NCI-H226 (cell line): ENCODE measurements at places on chromosomes 16 and 17.

DNA sequence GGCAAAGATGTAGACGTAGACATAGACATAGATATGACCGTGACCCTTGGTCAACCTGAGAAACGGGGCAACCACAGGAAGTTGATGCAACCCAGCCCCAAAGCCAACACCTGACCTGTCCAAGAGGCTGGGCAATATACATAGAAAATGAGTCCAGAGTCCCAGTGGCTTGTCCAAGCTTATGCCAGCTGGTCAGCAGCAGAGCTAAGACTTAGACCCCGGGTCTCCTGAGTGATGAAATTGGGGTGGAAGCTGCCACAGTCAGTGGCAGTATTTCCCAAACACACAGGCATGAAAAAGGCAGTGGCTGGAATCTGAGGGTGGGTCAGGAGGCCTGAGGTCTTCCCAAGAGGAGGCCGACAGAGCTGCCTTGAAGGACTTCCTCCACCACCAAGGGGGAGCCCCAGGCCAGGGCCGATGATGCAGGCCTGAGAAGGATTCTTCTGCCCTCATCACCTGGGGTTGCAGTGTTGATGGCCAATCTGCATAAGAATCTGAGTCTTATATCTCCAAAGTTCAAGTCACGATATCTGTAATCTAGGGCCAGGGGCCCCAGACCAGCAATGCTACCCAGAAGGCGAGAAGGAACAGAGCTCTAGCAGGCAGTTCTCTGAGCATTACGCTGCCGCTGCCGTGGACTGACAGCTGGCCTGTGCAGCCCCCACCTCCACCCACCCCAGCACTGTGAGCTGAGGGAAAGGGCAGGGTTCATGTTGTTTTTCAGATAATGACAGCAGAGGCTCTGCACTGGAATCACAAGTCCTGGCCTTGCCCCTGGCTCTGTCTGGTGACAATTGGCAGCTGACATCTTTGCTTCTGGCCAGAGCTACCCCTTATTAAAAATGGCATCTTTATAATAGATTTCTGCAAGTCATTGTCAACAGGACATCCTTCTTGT is 72.7 kb downstream of the GNAO1 start:
- no peak for DNase-seq

DNA sequence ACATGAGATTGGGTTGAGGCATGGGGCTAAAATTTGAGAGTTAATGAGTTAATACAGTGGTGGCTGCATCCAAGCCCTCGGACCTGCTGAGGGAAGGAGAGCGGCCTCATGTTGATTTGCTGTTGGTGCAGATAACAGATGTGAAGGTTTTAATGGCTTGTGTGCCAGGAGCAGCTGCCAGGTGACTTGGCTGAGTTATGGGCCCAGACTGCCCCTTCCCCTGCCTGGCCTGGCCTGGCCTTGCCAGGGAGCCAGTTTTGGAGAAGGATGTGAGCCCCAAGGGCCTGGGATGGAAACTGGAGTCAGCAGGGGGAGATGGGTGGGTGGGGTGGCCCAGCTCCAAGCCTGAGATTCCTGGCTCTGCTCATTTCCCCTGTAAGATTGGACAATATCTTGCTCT is 230.1 kb downstream of the CBLN1 start:
- no peak for DNase-seq

- DNase-seq: no peak
These were observed 68.6 kb upstream of the MRTFB start for GRCh38 chr16:14002416-14002990.

- DNase-seq: no peak
These were observed 52.8 kb downstream of the SDK2 start for GRCh38 chr17:73591296-73592078.

GRCh38 chr17:81428948-81429774 is 33.9 kb downstream of the BAHCC1 start:
- DNase-seq: peak; percentile 73

DNA sequence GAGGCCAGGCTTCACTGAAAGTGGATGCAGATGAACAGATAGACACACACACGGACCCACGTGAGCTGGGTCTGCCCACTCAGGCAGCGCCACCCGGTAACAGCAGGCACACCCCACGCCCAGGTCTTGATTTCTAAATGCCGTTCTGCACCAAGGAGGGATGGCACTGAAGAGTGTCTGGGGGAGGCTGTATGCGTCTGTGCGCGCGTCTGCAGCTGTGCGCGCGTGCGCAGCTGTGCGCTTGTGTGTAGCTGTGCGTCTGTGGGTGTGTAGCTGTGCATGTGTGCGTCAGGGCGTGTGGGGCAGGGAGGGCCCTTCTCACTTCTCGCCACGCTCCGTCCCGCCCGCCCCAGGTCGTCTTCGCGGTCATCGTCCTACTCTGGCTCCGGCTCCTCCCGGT is 15.5 kb upstream of the IL17C start:
- no peak for DNase-seq

DNA sequence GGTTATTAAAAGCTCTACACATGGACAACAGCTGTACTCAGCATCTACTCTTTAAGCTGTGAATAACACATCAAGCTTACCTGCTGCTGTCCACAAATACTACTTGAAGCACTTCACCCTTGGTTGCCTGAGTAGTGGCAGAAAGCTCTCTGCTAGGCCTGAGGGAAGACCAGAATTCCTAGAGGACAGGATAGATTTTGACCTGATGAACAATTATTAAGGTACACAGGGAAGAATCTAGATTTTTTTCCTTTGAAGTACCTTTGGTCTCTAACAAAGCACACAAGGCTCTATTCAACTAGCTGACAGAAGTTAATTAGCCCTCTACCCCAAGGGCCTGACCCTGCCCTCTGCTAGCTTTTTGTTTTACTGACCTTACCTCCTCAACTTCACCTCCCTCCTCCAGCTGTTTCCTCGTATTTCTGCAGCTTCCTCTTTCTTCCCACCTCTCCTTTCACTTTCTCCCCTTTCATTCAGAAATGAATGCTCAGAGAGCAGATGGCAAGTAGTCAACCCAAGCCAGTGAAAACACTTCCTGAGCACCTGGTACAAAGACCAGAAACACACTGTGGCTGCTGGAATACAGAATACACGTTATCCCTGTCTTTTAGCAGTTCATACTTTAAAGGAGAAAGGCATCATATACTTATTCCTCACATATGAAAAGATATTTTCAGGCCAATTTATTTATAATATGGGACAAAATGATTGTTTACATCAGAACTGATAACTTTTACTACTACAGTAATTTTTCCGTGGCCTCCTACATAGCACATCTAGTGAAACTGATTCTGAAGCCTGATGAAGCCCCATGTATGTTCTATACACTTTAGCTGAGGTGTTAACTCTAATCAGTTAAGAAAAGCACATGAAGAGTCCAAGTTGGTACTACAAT is 5.7 kb upstream of the VEZF1 start:
- no peak for DNase-seq

GRCh38 chr17:72439893-72440502 is 319.2 kb downstream of the SOX9 start:
- DNase-seq: no peak

- DNase-seq: no peak
These were observed 6.0 kb upstream of the ARL5C start for GRCh38 chr17:39171933-39172332.

DNA sequence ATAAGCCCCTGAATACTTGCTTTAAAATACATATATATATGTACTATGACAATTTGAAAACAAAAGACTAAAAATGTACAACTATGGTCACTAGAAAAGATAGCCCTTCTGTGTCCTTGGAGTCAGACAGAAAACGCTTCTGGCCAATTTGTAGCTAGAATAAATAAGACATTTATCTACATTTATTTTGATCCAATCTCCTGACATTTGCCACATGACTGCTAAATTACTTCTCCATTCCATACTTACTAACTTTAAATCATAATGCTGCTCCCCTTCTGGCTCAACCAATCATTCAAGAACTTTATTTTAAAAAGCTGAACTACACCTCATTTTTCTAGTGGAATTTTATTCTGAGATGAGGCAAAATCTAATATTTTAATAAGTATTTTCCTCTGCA is 65.8 kb downstream of the CYTH1 start:
- no peak for DNase-seq

DNA sequence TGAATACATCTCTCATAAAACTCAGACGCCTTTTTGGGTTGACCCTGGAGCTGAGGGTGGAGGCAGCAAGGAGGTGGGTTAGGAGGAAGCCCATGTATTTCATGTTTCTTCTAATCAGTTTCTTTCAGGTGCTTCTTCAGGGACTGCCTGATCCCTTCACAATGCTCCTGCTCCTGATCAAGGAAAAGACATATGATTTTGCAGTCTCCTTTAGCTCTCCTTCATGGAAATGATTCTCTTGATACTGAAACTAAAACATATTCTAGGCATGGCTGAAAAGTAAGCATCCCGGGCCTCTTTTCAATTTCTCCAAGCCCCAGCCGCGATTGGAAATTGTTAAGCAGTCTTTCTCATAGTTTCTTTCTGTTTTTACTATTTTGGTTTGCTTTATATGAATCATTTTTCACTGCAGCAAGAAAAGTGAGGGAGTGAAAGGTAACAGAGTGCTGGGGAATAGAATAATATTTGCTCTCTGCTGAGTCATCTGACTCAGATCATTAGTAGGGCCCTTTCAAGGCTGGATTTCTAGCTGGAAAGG is 730.7 kb downstream of the CDH11 start:
- no peak for DNase-seq

GRCh38 chr16:46789499-46790414 is 41.2 kb downstream of the C16orf87 start:
- peak; percentile 49 for DNase-seq

GRCh38 chr17:60920107-60920506 is 242.5 kb downstream of the BCAS3 start:
- DNase-seq: no peak

GRCh38 chr16:70784692-70785555 is 16.0 kb downstream of the VAC14 start:
- DNase-seq: no peak

DNA sequence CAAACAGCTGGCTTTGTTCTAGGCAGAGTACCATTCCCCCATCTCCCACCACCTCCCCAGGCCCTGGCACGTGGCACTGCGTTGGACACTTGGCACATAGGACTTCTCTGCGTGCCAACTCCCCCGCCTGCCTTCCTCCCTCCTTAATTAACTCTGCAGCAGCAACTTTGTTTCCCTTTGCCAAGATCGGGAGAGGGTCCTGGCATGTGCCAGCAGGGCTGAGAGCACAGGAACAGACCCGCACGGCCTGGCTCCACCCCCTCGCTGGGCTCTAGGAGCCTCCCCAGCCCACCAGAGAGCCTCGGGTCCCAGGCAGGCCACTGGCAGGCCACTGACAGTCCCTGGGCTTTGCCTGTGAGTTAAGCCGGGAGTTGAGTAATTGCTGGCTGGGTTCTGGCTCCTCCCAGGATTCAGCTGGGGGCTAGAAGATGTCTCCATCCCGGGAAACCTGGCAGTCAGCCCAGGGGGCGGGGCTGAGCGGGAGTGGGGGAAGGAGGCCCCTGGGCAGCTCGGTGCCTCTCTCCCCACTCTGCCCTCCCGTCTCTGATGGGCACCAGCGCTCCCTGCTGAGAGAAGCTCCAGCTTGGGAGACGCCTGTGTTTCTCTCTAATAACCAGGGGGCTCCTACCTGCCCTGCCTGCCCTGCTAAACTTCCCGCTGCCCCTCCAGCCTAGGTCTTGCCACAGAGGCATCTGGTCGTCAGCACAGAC is 224.0 kb upstream of the TNRC6C start:
- peak; percentile 59 for DNase-seq

DNA sequence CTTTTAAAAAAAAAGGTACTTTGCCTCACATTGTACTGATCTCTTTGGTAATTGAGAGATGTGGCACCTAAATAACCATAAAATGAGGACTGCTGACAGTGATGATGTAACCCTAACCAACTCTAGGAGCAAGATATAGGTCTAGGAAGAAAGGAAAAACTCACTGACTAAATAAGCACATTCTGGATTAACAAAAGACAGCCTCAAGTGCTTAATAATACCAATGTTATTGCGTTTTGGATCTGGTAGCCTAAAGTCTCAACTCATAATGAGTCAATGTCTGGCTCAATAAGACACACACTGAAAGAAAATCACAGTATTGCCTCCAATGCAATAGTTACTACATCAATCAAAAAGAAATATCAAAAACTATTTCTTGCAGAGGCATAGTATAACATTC is 3.0 kb downstream of the ERN1 start:
- no peak for DNase-seq

DNA sequence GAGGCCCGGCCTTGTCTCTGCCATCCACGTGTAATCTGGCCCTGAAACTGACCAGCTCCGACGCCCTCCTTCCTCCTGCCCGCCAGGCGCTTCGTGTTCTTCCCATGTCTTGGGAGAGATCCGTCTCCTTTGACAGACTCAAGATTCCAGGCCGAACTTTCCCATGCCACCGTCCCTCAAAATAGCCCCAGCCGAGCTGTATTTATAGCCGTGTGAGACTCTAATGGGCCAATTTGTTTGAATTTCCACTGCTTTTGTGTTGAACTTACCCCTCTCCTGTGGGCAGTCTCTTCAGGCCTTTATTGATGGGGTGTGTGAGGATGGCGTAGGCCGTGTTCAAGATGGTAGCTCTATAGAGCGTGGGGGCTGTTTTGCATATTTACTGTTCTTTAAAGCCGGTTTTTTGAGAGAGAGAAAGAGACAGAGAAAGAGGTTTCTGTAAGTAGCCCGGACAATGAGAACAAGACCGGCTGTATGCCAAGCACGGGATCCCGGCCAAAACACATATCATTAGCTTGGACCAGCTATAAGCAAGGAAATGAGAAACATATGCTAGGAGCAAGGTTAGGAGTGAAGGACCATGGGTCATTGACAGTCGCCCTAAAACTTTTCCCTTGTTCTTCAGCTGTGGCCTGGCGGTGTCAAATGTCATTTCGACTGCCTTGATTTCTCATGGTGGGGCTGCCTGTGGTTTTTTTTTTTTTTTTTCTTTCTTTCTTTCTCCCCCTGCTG is 124.5 kb upstream of the ZFHX3 start:
- DNase-seq: peak; percentile 56

DNA sequence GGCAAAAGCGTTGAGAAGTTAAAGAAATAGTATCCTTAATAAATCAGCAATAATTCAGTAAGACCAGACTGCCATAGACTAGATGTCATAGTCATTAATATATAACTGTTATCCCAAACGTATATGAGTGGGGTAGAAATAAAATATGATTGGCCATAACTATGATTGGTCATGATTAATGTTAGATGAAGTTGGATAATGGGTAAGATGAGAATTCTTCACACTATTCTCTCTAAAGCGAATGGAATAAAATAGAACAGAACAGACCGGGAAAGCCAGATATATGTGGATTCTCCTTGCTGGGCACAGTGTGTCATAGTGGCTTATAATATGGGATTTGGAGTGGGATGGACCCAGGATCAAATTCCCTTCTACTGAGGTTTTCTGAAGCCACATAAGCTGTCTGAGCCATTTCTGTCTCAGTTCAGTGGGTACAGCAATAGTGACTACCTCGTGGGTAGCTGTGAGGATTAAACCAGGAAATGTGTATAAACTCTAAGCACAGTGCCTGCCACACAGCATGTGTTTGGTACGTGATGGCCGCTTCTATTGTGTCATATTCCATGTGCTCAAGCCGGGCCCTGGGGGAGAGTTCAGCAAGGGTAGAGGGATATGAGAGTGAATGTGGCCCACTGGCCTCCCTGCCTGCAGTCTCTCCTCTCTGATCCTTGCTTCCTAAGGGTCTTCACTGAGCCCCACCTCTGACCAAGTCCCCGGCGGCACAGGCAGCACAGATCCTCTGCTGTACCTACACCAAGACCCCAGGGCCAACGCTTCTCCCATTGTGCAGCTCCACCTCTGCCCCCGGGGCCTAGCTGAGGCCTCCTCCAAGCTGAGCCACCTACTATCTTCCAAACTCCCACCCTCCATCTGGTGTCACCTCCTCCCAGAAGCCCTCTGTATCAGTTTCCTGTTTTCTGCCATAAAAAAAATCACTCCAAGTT is 3.7 kb downstream of the CETP start:
- DNase-seq: no peak

GRCh38 chr16:24810951-24811843 is 34.6 kb upstream of the SLC5A11 start:
- DNase-seq: no peak
